ENCODE measurements at places on chromosomes 1 and 21.

GRCh38 chr1:50710099-50710498, 250.0 kb downstream of the FAF1 start:
- no peak for DNase-seq

- DNase-seq = peak; percentile 78
These were observed 38.8 kb downstream of the FRRS1 start for GRCh38 chr1:99727575-99728185.

DNA sequence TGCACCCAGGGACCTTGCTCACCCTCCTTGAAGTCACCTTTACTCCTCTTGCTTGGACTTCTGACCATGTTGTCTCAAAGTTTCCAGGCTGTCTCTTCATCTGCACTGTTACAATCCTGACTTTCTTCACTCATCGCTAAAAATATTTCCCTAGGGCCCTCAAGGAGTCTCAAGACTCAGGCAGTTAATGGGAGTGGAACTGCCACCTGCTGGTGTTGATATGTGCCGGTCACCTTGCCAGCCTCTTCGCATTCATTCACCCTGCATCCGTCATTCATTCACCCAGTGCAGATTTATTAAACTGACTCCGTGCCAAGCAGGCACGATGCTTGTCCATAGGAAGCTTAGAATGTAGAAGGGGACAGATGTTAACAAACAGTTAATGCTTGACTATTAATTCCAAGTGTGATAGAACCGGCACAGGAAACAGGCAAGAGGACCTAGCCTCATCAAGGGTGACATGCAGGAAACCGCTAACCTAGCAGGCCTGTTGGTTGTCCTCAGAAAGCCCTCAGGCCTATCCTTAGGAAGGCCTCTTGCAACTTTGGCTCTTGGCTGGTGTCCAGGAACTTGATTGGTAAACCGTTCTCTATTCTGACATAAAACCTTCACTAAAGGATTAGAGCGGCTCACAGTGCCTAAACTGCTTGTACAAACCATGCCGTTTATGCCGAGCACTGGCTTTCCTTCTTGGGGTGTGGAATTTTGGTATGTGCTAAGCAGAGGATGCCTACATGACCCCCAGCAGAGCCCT, 342.2 kb downstream of the CAMTA1 start:
- no peak for DNase-seq

- DNase-seq = no peak
These were observed 41.1 kb upstream of the DUSP10 start for GRCh38 chr1:221782970-221783369.

- peak; percentile 78 for DNase-seq
These were observed 60.1 kb upstream of the DUSP10 start for GRCh38 chr1:221801773-221802516.

DNA sequence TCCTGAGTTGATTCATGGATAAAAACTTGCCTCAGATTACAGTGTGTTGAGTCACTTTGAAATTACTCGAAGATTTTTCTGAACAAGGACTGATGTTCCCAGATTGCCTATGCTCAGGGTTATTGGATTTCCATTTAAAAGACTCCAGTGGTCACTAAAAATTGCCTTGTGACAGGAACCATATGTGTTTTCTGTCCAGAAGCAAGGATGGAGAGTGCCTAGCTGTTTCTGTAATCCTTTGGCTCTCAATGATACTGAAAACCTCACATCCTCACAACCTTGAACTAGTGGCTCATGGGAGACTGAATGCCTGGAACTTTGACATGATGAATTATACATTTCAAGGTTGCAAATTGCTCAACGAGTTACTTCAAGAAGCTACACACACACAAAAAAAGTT, 1271.8 kb downstream of the BRINP3 start:
- peak; percentile 10 for DNase-seq

DNA sequence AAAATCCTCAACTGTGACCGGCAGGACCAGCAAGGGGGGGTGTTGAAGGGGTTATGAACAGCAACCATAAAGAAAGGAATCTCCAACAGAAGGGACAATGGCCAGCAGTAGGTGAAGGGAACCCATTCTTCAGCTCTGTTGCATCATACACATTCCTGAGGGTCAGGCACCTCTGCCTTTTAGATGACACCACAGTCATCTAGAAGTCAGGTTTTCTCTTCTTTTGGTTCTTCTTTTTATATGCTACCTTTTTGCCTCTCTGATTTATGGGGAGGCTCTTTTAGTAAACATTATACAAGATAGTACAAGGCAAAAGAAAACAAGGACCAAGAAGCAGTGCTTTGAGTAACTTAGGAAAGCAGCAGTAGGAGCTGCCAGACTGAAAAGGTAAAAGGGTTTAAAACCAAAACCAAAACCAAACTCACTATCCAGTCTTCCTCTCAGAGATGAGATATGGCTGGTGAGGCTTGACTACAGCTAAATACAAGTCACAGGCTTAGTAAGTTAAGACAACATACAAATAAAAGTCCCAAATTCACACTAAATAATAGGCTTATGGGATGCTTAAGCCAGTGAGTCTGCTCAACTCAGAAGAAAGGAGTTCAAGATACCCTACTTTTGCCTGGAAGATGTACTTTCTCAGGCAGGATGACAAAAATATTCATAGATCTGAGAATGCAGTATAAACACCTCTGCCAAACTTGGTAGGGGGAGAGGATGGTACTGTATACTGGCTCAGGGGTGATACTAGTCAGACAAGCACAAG, 4.1 kb downstream of the TEX38 start:
- no peak for DNase-seq

DNA sequence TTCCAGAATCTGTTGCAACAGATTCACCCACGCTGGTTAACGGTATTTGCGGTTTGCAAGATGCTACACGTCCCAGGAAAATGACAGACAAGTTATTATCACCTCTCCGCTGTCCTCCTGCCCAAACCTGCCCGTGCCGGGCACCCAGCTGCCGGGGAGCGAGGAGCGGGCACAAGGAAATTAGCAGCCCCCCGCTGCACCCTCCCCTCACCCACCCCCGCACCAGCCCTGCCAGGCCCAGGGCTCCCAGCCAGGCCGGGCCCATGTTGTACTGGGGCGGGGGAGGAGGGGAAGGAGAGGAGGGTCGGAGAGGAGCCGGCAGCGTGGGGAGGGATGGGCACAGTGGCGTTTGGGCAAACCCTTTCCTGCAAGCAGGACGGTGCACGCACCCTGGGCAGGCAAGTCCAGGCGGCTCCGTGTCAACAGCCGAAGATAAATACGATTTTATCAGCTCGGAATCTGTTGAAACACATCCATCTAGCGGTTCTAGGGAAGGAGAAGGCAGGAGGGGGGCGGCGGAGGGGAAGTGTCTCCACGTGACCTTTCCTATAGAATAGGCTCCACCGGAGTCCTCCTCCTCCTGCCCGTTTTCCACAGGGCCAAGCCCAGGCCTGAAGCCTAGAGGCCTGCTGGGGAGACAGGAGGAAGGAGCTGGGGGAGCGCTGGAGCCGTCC, 35.1 kb upstream of the CCDC27 start:
- no peak for DNase-seq

DNA sequence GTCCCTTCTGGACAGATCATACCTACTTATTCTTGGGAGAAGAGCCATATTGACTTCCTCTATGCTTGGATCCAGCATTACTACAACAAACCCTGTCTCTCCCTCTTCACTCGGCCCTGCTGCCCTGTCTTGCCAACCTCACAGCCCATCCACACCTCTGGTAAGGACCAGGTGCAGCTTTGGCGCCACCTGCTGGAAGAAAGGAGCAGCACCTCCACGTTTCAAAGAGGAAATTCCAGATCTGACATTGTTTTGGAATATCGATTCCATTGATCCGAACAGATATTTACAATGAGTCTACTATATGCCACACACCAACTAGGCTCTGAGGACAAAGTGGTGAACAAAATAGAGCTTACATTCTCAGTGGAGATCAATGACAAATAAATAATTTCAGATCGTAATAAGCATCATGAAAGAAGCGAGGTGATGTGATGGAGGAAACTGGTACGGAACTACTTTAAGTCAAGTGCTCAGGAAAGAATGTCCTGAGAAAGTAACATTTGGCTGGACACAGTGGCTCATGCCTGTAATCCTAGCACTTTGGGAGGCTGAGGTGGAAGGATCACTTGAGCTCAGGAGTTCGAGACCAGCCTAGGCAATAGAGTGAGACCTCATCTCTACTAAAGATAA, 18.7 kb downstream of the MFSD2A start:
- peak; percentile 23 for DNase-seq

DNA sequence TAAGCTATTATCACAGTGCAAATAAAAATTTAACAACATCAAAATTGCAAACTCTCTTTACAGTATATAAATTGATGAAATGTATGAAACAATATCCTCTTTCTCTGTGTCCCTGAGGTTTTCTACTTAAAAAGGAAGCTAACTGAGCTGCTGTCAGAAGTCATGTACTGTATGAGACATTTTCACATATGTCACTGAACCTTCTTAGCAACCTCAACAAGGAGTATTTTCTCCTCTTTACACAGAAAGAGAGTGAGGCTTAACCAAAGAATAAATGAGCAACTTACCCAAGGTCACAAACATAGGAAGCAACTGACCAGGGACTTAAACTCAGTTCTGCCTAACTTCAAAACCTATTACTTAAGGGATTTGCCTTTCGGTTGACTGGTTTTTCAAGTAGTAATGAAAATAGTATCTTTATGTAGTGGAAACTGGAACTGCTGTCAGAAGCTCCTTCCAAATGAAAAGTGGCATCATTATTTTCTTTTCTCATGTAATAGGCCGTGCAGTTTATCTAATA, 288.9 kb downstream of the LRRIQ3 start:
- no peak for DNase-seq

DNA sequence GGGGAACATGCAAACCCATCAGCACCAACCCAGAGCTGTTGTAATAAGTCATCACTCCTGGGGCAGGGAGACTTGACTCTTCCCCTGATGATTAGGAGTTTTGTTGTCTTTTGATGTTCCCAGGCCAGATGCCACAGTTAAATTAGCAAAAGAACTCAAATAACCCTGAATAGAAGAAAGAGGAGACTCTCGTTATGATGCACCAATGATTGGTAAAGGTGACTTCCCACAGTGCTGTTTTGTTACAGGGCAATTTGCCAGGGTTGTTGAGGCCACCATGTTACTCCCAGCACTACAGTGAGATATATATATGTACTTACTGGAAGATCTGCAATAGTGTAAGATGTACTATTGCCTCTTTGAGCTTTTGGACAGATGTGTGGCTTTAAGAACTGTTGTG, 24.3 kb upstream of the RCAN1 start:
- DNase-seq = no peak

DNA sequence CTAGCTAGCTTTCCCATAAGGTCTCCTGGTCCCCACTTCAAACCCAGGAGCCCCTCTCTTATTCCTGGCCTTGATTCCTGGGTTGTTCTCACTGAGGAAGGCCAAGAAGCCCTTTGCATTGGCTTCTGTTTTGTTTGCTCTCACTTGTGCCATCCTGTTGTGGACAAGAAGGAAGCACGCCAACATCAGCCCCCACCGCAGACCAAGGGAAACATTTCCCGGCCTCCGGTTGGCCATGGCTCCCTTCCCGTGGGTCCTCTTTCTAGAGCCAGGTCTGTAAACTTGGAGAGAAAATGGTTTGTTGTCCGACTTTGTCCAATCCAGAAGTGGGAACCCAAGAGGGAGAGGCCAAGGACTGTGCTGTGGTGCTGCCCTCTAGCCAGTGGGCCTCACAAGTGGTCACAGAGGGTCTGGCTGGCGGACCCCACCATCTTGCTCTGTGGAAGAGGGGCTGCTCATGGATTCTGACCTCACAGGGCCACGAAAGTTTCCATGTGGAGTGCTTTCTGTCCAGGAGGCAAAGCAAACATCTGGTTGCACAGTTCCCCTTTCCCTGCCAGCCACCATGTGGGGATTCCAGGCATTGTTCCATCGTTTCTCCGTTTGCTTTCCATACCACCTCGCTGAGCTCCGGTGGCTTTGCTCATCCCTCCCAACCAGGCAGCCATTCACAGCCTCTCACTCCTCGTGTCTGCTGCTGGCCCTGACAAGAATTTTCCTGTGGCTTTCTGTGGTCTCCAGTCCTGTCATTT, 18.9 kb upstream of the TENT5C start:
- no peak for DNase-seq

DNA sequence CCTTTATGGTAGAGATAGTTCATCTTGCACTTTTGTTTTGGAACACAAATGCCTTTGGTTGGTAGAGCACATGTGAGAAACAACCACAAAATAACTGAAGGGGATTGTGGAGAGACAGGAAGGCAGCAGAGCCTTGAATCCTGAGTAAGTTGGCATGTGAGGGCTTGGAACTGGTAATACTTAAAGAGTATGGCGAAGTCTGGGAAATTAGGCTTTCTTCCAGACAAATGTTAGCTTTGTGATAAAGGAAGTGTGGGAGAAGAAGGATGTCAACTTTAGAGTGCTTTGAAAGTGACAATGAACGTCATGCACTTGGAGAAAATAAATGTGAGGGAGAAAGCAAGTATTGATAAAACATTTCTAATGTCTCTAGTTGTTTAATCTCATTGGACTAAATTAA, 476.3 kb upstream of the ZRANB2 start:
- DNase-seq = no peak

DNA sequence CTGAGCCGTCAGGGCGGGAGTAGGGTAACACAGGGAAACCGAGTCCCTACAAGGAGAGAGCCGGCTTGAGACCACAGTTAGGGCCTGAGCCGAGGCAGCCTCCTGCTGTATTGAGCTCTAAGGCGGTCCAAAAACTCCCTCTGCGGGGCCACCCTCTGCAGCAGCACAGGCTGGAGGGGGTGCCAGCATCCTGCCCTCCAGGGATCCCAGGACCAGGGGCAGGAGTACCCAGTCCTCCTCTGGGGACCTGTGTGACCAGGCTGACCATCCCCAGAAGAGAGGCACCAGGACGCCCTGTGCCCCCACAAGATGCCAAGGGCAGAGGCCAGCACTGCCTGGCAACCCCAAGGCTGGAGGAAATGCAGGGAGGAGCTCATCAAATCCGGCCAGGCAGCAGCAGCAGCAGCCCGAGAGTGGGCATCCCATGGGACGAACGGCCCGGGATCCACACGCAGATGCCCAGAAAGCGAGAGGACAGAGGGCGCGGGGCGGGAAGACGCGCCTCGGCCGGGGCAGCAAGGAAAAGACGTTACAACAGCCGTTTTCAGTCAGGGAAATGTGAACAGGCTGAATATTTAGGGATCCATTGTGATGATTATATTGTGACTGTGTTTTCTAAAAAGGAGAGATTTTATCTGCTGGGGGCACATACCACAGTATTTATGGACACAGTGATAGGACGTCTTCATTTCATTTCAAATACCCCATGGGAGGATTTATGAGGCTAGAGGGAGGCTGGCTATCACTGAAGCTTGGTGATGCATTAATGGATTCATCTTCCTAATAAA, 57.1 kb upstream of the COL18A1 start:
- no peak for DNase-seq

Measured in astrocyte (in vitro differentiated cells and primary cell).